ENCODE measurements at places on chromosomes 2 and 18.

GRCh38 chr2:10072656-10073480, 7.3 kb downstream of the CYS1 start:
- DNase-seq = peak; percentile 58

- DNase-seq = no peak
Measured at GRCh38 chr2:99836690-99837605, 305.4 kb downstream of the AFF3 start.

DNA sequence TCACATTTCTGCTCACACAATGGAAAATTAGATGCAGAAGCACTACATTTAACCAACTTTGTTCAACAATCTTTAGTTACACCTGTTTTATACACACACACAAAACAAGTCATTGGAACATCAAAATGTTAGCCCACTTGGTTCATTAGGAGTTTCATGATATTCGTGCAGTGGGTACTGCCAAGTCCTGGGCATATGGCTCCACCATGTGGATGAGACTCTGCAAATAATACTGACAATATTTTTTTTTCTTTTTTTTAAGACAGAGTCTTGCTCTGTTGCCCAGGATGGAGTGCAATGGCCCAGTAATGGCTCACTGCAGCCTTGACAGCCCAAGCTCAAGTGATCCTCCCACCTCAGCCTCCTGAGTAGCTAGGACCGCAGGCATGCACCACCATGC, 34.5 kb upstream of the GRB14 start:
- no peak for DNase-seq

- no peak for DNase-seq
Measured at GRCh38 chr2:239991689-239992314, 33.3 kb downstream of the NDUFA10 start.

GRCh38 chr2:215729985-215730620, 283.2 kb downstream of the MREG start:
- DNase-seq = no peak

GRCh38 chr2:24048769-24049484, 614 bp upstream of the FKBP1B start:
- DNase-seq = no peak

- no peak for DNase-seq
Measured at GRCh38 chr2:8002765-8003393, 679.0 kb upstream of the ID2 start.

GRCh38 chr18:8771930-8772329, 66.6 kb downstream of the MTCL1 start:
- no peak for DNase-seq

DNA sequence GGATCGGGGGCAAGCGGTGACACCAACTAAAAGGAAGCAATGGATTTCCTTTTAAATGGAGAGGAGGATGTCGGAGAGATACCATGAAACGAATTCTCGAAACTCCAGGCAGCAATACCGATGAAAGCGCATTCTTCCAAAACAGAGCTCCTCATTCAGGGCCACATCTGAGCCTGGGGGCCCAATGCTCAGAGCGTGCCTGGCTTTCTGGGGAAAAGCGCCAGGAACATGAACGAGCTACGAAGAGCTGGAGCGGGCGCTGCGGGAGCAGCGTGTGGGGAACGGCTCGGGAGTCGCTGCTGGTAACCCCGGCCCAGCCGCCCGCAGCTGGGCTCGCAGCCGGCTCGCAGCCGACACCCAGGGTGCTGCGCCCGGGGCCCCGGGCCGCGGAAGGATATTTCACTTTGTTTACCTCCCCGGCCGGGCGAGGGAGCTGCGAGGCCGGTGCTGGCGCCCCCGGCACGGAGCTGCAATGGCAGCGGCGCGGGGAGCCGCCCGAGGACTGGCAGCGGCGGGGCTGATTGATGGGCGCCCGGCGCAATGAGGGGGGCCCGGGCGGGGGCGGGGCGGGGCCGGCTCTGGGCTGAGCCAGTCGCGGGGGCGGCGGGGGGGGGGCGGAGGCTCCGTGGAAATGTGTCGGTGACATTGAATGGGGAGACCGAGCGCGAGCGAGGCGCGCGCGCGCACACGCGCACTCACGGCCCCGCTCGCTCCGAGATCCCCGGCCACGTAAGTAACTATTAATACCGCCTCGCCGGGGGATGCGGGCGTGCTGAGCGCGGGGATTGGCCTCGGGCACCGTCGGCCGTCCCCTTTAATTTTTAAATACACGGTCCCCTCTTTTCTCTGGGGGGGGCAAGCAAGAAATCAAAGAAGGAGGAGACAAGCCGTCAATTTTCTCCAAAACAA, at the start of gene TRIB2:
Gene TRIB2, plus strand, starts transcription at position 655 of the 909 bp plus-strand sequence. CDS start 1,372 bp downstream, outside the sequence.
- DNase-seq = peak; percentile 79

- DNase-seq = no peak
Measured at GRCh38 chr2:241108271-241109209, 6.5 kb upstream of the MTERF4 start.

GRCh38 chr2:3296182-3296972, 81.2 kb downstream of the EIPR1 start:
- no peak for DNase-seq

DNA sequence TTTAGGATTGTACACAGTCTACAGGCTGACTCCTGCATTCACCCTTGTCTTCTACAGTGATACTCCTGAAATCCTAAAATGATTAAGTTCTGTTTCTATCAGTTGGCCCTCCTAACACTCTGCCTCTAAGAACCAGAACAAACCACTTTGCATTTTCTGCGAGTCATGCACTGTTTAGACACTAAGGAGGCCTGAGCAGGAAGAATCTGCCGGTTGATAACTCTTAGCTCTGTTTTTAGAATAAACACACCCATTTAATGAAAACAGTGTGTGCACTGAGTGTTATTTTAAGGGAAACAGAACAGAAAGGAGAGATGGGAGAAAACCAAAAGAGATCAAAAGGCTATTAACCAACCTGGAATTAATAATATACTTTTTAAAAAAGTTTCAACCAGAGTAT, 22.9 kb upstream of the SSB start:
- no peak for DNase-seq

DNA sequence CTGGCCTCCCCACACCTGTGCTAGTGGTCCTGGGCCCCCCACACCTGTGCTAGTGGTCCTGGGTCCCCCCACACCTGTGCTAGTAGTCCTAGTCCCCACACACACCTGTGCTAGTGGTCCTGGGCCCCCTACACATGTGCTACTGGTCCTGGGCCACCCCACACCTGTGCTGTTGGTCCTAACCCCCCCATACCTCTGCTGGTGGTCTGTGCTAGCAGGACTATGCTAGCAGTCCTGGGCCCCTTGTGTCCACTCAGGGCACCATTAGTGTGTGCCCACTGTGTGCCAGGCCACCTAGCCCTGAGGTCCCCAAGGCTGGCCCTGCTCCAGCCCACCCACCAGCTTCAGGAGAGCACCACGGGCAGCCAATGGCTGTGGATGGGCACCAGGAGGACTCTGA, 558.2 kb upstream of the SALL3 start:
- no peak for DNase-seq

DNA sequence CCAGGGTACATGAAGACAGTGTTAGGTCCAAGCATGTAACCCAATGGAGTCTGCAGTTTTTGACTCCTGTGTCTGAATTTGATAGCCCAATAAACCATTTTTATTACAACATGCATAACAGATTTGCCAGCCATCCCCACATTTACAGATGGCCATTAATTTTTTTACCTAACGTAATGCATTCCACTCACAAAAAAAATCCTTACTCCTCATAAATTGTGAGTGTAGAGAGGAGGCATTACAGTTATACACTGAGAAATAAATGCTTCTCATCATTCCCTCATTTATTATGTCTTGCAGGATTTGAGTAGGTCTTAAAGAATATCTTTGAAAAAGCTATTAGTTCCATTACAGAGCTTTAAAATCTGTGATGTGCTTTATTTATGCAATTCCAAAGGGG, 193.8 kb downstream of the CMPK2 start:
- DNase-seq = no peak

- DNase-seq = no peak
Measured at GRCh38 chr2:159907909-159908308, 109.9 kb upstream of the CD302 start.

- DNase-seq = no peak
Measured at GRCh38 chr2:175734686-175735085, 267.4 kb downstream of the LNPK start.

- DNase-seq = no peak
Measured at GRCh38 chr2:41970988-41971660, 76.7 kb upstream of the PKDCC start.

DNA sequence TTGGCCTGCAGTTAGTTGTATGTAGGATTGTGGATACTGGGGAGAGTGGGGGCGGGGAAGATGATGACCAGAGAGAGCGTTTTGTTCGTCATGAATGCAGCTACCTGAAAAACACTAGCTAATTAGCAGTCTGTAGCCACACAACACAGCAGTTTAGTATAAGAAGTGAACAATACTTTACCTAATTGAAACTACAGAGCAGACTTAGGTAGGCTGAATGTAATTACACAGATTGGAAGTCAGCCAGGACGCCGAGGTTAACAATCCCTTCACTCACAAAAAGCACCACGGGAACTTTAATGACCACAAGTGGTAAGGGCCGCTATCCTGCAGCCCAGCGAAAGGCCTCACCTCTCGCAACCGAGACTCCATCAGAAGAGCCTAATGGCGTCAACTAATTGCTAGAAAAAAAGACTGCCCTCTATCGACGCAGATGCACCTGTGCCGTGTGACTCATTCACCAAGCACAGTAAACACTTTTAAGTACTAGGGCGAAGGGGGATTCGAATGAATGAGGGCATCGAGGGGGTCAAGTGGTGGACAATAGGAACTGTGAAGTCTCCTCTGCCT, 591.0 kb downstream of the ARHGAP15 start:
- DNase-seq = no peak

- no peak for DNase-seq
Measured at GRCh38 chr2:58562276-58562675, 321.2 kb upstream of the FANCL start.

DNA sequence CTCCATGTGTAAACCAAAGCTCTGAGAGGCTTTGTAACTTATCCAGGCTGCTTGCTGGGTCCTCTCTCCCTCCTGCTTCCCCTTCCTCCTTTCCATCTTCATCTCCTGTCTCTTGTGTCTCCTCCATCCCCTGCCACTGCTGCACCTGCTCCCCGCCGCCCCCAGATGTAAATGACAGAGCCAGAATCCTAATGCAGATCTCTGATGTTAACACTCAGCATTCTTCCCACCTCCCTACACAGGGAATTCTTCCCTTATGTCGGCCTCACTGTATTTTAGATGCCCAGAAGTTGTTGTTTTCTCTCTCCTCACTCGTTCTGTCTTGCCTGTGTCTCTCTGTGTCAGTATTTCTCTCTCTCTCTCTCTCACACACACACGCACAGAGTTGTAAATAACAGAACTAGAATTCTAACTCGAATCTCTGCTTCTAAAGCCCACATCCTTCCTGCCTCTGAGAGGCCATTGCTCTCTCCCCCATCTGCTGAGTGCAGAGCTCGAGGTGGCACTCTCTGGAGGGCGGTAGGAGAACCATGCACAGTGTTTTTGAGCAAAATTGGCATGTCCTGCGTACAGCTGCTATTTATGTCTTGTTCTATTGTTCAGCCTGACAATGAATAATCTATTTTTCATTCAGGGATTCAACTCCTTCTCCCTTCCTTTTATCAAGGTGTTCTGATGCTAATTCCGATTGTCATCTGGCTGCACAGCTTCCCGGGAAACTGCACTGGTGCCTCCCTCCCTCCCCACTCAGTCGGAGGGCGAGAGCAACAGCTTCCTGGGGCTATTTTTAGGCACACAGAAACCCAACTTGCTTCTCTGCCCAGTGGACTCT, 219.9 kb downstream of the SH3RF3 start:
- no peak for DNase-seq

GRCh38 chr2:65577654-65578053, 145.3 kb upstream of the SPRED2 start:
- no peak for DNase-seq

- no peak for DNase-seq
Measured at GRCh38 chr2:68469935-68470334, 2.5 kb downstream of the APLF start.

- DNase-seq = no peak
Measured at GRCh38 chr2:40877734-40878288, 425.9 kb upstream of the SLC8A1 start.

- no peak for DNase-seq
Measured at GRCh38 chr18:3590096-3590630, 140.2 kb downstream of the TGIF1 start.

- no peak for DNase-seq
Measured at GRCh38 chr2:200625958-200626363, 40.1 kb downstream of the AOX1 start.

DNA sequence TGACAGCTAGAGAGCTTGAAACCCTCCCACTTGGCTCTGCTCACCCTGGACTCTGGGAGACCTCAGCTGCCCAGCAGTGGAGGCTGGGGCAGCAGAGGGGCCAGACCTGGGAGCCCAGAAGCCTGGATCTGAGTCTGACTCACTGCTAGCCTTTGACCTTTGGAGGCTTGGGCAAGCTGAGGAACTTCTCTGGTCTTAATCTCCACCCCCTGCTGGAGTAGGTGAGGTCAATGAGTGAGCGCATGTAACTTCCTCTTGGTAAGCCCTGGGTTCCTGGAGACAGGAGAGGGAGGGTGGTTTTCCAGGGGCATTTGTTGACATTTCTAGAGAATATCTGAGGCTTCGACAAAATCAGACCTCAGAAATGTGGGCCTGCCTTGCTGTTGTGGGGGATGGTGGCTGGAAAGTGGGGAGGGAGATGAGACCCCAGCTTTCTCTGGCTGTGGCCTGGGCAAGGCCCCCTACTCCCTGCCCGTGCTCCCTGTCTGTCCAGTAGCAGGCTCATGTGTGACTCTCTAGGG, 73.0 kb upstream of the YWHAQ start:
- no peak for DNase-seq

GRCh38 chr2:151178207-151178606, 83.5 kb downstream of the RBM43 start:
- no peak for DNase-seq

DNA sequence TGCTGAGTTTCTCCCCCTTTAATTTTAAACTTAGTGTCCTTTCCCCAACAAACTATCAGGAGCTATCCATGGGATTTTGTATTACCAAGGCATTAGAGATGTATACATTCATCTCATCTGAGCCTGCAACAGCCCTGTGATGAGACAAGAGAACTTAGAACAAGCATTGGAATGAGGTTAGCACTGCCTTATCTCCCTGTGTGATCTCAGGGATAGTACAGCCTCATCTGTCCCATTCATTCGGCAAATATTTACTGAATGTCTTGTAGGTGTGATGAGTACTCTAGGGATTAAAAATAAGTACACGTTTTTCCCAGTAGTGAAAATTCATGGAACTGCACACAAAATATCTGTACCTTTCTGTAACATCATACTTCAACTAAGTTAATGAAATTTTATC, 45.6 kb downstream of the PAIP2B start:
- DNase-seq = no peak

DNA sequence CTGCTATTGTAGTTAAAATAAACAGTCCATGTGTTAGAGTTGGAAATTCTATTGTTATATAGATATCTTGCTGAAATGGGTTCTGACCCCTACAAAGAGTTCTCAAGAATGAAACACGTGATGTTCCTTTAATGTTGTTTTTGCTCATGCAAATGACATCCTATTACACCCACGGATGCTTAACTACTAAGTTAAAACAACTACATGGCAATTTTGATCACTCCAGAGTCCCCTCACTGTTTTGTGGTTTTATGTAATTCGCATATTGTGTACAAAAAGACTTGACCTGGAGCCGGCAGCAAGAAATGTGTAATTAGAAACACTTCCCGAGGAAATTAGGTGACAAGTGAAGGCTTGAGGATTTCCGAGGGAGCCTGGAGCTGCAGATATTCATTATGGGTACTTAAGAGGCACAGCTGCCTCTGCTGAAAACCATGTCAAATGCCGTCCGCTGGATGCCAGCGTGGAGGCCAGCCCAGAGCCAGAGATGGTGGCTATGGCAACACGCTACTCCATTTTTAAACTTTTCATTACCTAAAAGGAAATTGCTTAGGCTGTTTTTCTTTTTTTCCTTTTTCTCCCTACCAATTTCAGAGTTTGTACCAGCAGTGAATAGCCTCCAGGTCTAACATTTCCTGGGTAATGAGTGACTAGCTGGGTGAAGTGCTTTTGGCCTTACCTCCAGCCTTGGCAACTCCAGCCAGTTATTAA, 21.0 kb upstream of the CABLES1 start:
- no peak for DNase-seq

Data from stimulated activated CD4-positive, alpha-beta T cell treated with anti-CD3 and anti-CD28 coated beads, Interleukin-1b, Interleukin-23, amount 100 ng/mL, for 24 hours (primary cell).